ENCODE measurements at places on chromosomes 1 and 21. TPM values are rescaled to one million over a fixed set of nuclear protein-coding genes. Genes with fewer than 3 reads are reported as not detected.

GNAT2 gene
- not detected for total RNA-seq

RHBDL2 gene
- total RNA-seq = not detected

TAS1R1 gene
- total RNA-seq = not detected

DNA sequence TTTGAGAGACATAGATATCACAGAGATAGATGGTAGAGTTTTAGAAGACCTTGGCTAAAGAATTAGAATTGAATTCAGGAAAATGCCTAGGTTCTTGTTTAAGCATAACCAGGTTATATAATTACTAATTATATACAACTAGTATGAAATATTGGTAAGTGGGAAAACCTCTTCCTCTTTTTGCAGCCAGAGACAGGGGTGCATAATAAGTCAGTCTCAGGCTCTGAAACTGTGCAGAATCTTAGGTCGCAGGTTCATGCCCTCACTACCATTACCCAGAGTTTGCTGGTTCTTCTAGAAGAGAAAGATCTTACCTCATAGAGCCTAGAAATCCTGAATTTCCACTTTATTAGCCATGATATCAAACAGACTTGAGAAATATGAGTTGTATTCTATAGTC, 183.3 kb downstream of the NEK7 start:
- H3K36me3 ChIP-seq = no peaks in the 10 kb centered on the region
- no peak overlapping the region for H3K4me3 ChIP-seq
- no peak for DNase-seq
- peaks cover 10% of the 10 kb centered on the region for H3K4me1 ChIP-seq
- no peaks in the 10 kb centered on the region for H3K27me3 ChIP-seq

DNA sequence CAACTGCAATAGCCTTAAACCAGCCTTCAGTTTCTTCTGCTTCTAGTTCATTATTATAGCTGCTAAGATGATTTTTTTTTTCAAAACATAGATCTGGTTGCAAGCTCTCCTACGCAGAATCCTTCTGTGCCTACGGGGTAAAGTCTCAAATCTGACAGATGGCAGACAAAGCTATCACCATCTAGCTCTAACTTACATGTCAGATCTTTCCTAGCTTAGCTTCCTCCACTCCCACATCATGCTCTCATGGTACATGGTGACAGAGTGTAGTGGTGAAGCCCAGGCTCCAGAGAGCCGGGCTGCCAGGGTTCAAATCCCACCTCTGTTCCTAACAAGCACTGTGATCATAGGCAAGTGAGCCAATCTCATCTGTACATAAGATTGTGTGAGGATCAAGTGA, 24.2 kb upstream of the GUCA2B start:
- no peak for DNase-seq
- H3K4me1 ChIP-seq = no peaks in the 10 kb centered on the region
- peaks cover 31% of the 10 kb centered on the region for H3K27me3 ChIP-seq
- H3K27ac ChIP-seq = no peak overlapping the region

All from chondrocyte (in vitro differentiated cells).